ENCODE measurements at places on chromosomes 5 and 9.
A peak's percentile ranks its signal among the peaks of the same experiment; 100 is the strongest.

DNA sequence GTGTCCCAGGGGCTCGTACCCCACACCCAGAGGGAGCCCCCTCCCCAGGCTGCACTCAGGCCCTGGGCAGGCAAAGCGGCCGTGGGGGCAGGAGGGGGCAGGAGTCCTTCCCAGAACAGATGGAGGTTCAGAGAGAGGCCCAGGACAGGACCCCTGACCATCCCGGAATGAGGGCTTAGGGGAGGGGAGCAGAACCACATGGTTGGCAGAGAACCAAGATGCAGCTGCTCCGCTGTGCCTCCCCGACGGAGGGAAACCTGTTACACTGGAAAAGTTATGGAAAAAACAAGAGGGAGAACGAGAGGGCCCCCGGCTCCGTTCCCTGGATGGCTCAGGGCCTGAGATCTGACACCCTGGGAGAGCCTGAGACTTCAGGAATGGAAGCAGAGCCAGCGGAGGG, 22.7 kb downstream of the SLC12A7 start:
- no peak for DNase-seq

GRCh38 chr5:103034662-103035392, 85.1 kb downstream of the GIN1 start:
- DNase-seq, result no peak

GRCh38 chr9:29449306-29449705, 1876.0 kb upstream of the C9orf72 start:
- no peak for DNase-seq

GRCh38 chr9:135811801-135812200, 95.5 kb downstream of the CAMSAP1 start:
- DNase-seq, result peak; percentile 32

GRCh38 chr9:130110166-130110565, 56.5 kb downstream of the GPR107 start:
- no peak for DNase-seq

- DNase-seq, result no peak
These were observed 142.4 kb upstream of the ERCC6L2 start for GRCh38 chr9:95732802-95733688.

- peak; percentile 82 for DNase-seq
These were observed at the start of gene PCDHAC2 for GRCh38 chr5:140966293-140967225. Gene PCDHAC2, plus strand, starts transcription at chr5:140966476. Its CDS starts 291 bp downstream, at chr5:140966767.

- DNase-seq, result no peak
These were observed 1.9 kb upstream of the IDNK start for GRCh38 chr9:83620841-83621636.

DNA sequence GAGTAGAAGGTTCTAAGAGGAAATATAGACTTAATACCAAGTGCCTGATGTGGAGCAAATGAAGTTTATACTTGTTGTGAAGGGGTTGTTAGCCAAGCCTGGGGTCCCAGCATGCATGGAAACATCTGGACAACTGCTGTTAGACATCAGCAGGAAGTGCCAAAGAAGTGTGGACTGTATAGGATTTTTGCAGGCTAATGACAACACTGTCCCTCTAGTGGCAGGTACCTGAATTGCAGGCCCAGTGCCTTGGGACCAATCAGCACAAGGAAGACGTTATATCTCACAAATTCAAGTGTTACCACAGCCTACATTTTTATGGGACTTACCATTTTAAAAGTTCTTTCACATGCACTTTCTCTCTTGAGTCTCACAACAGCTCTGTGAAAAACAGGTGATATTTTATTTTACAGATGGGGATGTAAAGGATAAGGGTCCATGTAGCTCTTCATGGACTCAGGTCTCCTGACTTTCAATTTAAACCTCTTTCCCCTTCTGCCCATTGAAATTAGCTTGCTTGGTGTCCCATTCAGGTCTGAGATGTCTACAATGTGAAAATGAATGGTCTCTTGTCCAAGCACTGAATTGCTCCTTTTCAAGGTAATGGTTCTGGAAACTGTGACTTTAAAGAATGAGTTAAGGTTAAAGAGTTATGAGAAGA, 89.0 kb upstream of the MAP1B start:
- DNase-seq, result no peak

DNA sequence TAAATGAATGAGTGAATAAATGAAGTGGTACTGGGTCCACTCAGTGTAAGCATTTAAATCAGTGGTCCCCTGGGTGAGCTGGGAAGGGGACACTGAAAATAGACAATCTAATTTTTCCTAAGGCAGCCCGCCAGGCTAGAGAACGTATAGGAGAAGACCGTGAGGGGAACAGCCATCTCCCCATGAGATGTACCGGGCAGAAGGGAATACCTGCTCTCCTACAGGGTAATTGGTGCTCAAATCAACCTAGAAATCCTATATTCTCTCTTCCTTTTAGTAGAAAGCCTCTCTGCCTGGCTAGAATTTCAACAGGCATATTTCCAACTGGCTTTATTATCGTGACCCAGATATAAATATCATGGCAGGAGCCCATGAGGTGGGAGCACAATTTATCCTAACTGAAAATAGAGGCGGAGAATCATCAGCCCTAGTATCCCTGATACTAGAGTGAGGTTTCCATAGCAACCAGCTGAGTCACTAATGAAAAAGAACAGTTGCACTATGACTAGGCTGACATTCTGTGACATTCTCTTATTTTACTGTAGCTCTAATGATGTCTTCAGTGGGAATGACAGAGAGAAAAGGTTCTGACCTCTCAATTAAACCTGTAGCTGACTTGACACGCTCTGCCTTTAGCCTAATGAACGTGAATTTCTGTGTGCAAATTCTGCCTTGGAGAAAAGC, 96.5 kb upstream of the CAST start:
- DNase-seq, result peak; percentile 69

Measured in putamen (tissue), 1 donor.